ENCODE measurements at places on chromosomes 16 and 17.
A peak's percentile ranks its signal among the peaks of the same experiment; 100 is the strongest.

DNA sequence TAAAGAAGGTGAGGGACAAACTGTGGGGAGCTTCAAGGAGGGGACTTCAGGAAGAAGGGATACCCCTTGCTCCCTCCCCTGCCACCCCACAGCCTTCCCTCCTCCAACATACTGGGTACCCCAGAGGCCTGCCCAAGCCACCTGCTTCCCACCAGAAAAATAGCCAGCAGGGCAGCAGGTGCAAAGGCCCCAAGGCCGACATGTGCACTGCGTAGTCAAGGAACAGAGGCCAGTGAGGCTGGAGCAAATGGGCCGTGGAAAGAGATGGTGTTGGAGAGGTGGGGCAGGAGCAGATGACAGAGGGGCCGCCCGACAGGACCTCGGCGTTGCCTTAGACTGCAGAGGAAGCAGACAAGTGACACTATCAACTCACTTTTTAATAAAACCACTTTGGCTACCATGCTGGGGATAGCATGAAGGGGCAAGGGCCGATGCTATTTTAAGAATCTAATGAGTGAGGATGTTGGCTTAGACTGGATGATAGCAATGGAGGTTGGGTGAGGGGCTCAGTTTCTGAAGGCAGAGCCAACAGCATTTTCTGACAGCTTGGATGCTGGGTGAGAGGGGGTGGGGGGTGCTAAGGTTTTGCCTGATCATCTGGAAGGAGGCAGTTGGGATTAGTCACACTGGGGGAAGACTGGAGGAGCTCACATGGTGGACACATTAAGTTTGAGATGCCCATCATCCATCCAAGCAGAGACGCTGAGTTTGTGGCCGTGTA lies 72.8 kb upstream of the TOB1 start:
- no peak for DNase-seq

- no peak for DNase-seq
Observed at GRCh38 chr16:90083139-90083538, 6.0 kb upstream of the PRDM7 start.

GRCh38 chr17:39166437-39167335 lies 725 bp upstream of the ARL5C start:
- no peak for DNase-seq

DNA sequence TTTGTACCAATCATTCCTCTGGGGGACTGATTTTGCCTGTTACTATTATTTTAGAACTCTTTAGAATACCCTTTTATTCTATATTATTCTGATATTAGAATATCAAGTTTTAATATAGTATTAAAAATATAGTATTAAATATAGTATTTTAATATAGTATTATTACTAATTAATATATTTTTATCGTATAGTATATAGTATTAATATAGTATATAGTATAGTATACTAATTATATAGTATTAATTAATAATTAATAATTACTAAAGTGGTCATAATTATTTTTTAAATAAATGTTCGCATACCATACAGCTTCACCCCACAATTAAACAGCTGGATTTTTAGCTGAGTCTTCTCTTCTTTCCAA lies 73.3 kb downstream of the GNAO1 start:
- DNase-seq: no peak

DNA sequence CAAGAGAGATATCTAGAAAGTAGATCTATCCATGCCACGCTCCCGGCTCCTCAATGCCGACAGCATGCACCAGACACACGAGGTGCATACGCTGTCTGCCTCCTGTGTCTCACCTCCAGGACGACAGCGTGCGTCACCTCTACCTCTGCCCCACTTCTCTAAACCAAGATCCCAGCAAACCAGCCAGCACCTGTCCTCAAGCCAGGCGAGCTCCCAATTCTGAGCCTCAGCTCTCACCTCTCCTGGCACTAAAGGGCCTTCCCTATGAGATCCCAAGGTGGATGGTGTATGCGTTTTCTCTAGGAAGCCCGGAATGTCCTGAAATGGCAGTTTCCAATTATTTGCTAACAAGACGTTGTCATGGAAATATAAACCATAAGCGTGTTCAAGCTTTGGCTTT lies 36.2 kb upstream of the RCVRN start:
- peak; percentile 43 for DNase-seq

DNA sequence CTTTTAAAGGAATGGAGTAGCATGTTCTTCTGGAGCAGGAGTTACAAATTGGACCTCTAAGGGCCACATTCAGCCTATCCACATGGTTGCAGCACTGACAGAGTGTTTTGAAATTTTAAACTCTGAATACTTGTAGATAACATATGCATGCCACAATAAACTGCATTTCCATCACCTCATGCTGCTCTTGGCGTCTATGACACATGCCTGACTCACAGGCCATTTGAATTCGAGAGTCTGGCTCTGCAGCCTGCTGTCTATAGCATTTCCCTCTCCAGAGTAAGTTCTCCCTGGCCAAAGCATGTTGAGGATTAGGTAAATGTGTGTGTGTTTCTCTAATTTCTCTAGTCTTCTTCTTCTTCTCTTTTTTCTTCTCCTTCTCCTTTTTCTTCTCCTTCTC lies 28.7 kb upstream of the MYOCD start:
- DNase-seq: no peak

- no peak for DNase-seq
Observed at GRCh38 chr16:35450648-35451047, 1991.2 kb downstream of the TP53TG3F start.

DNA sequence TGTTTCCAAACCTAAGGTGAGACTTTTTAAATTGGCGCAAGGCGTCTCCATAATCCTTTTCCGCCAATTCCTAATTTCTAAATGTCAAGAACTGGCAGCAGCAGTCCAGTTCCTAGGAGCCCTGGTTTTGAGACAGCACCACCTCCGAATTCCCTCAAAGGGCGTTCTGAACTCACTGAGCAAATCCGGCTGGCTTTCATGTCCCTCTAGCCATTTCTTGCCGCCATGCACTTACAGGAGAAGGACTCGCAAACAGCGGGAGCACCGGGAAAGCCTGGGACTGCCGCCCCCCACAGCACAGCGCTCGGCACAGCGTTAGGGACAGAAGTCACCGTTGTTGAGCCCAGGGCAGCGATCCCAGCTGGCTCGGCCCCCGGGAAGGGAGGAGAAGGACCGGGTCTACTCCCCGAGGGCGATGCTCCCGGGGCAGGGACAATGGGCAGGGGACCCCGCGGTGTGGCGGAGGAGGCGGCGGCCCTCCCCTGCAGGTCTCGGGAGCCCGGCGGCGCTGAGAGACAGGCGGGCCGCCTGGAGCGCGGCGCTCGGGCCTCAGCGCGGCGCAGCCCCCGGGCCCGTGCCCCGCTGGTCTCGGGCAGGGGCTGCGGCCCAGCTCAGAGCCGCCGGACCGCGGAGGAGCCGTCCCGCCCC lies 545 bp downstream of the ARHGAP17 start:
- DNase-seq: peak; percentile 72

DNA sequence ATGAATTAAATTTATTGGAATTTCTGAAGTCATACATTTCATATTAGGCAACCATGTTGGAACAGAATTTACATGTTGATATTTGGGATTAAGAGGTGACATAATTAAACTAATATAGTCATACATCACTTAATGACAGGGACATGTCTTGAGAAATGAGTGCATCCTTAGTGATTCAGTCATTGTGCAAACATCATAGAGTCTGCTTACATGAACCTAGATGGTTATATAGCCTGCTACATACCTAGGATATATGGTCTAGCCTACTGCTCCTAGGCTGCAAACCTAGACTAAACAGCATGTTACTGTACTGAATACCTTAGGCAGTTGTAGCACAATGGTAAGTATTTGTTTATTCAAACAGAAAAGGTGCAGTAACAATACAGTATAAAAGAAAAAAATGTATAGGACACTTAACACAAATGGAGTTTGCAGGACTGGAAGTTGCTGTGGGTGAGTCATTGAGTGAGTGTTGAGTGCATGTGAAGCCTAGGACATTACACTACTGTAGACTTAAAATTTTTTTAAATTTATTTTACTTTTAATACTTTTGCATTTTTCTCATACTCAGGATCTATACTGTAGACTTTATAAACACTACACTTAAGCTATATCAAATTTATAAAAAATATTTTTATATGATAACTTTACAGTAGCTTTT lies 85.6 kb downstream of the OMG start:
- DNase-seq: no peak

DNA sequence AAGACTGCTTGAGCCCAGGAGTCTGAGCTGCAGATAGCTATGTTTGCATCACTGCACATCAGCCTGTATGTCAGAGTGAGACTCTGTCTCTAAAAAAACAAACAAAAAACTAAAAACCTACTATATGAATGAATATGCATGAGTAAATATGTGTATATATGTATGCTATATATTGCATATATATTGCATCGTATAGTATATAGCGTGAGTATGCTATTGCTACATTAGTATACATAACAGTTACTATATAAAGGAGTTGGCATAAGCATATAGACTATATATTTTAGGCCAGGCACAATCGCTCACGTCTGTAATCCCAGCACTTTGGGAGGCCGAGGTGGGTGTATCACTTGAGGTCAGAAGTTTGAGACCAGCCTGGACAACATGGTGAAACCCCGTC lies 16.1 kb downstream of the DDX42 start:
- DNase-seq: no peak

- no peak for DNase-seq
Observed at GRCh38 chr17:1264196-1264595, 6.0 kb upstream of the BHLHA9 start.

DNA sequence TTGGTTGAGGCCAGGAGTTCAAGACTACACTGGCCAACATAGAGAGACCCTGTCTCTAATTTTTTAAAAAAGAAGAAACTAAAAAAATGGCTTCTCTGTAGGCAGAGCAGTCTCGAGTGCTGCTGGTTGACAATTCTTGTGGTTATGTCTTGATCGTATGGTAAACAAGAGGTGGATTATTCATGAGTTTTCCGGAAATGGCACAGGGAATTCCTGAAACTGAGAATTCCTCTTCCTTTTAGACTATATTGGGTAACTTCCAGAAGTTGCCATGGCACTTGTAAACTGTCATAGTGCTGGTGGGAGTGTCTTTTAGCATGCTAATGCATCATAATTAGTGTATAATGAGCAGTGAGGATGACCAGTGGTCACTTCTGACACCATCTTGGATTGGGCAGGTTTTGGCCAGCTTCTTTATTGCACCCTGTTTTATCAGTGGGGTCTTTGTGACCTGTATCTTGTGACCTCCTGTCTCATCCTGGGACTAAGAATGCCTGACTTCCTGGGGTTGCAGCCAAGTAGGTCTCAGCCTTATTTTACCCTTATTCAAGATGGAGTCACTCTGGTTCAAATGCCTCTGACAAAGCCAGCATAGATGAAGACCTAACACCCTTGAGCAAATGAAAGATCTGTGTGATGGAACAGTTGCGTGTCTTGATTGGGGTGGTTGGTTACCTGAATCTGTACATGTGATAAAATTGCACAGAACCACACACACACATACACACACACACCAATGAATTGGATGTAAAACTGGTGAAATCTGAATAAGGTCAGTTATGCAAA lies 30.2 kb downstream of the BMERB1 start:
- DNase-seq: no peak

DNA sequence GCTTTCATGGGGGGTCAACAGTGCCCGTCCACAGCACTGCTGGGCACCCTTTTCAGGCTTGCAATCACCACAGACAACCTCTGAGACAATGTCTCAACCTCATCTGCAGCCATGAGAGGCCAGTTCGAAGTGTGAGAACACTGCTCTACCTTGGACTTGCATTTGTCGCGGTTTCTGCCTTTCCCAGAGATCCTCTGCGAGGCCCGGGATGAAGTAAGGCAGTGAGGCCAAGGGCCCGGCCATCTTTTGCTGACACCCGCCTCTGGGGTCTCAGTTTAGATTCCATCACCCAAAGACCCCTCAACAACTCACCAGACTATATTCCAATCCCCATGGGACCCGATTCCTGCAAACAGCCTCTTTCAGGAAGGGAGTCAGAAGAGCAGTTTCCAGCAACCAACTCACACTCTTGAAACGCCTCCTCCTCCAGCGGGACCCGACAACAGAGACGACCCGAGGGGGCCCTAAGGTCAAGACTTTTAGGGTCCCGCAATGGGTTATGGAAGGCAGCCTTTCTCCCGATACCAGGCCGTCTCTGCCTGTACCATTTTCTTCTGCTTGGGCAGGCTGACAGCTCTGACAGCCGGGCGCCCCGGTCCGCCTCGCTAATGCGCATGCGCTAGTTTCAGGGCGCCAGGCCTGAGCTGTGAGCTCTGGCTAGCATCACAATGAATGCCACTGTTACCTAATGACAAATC lies 576.0 kb downstream of the KCNJ18 start:
- DNase-seq: no peak

GRCh38 chr17:43316522-43317142 lies 82.2 kb upstream of the ARL4D start:
- peak; percentile 48 for DNase-seq

- no peak for DNase-seq
Observed at GRCh38 chr17:36913132-36913531, 24.1 kb upstream of the LHX1 start.

- no peak for DNase-seq
Observed at GRCh38 chr16:88303890-88304819, 78.6 kb upstream of the ZNF469 start.

- DNase-seq: no peak
Observed at GRCh38 chr16:57635266-57636097, 7.1 kb downstream of the ADGRG1 start.

DNA sequence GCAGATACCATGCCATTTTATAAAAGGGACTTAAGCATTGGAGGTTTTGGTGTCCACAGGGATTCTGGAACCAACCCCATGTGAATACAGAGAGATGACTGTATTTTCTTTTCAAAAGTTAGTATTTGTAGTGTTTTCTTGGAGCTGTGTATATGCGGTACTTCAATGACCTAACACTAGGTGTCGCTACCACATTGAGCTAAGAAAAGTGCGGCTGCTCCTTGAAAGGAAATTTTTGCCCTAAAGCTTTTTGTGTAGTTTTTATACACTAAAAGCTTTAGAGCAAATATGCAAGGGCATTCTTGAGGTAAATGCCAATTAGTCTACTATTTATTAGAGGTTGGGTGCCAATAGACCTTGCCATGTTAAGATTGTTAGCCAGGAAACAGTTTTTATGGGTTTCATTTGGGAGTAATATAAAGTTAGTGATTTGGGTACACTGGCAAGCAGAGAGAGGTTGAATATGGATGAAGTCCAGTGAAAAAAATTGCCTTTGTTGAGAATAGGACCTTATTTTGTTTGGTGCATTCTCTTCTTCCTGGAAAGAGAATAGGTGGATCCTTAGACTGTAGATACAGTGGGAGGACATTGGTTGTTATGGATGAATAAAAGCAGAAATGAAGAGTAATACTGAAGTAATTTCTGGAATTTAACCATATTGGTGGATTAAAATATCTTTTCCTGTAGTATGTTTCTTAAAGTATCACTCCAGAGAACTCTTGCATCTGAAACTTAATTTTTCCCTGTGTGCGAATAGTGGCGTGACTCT lies 43.3 kb downstream of the BCAS3 start:
- DNase-seq: peak; percentile 62

- DNase-seq: no peak
Observed at GRCh38 chr16:86175816-86176215, 276.9 kb downstream of the IRF8 start.

DNA sequence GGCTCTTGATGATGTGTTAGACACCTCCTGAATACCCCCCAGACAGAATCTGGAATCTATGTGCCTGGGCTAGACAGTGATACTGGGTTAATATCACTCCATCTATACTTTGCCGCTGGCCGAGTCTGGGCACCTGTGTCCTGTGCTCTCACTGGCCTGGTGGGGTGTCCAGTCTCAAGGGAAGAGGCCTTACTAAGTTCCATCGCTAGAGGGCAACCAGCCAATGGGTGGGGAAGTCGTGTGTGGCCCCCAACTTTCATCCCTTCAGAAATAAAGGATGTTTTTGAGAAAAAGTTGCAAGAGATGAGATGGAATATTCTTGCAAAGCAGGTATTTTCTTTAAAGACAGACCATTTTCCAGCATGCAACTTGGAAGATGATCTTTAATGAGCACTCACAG lies 1.6 kb upstream of the GLP2R start:
- no peak for DNase-seq

Measured in cerebellar cortex (tissue), 1 donor.